ENCODE measurements at places on chromosomes 4 and X.
A peak's percentile ranks its signal among the peaks of the same experiment; 100 is the strongest.

DNA sequence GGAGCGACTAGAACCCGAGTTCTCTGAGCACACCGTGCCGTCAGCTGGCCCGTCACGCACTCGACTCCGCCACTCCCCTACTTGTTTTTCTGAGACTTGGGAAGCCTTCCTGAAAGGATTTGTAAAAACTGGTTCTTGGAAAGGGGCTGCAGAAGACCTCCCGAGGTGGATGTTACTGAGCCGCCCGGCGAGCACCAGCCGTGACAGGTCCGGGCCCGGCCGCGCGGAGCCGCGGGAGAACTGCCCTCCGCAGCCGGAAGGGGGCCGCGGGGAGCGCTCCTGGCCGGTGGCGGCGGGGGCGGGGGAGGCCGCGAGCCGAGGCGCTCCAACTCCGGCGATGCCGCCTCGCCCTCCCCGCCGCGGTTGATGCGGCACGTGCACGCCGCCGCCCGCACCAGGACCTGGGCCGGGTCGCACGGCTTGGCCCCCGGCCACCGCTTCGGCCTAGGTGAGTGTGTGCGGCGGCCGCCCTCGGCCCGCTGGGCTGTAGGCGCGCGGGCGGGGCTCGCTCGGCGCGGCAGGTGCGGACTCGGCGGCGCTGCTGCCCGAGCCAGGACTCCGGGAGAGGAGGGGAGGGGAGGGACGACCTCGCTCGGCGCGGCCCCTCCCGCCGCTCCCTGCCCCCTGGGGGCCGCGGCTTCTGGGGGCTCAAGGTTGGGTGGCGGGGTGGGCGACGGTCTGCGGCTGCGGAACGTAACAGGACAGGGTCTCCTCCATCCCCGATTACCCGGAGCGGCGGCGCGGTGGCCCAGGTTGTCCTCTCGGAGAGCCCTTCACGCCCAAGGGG is 1.7 kb downstream of the SPRY1 start:
- peak; percentile 86 for DNase-seq

DNA sequence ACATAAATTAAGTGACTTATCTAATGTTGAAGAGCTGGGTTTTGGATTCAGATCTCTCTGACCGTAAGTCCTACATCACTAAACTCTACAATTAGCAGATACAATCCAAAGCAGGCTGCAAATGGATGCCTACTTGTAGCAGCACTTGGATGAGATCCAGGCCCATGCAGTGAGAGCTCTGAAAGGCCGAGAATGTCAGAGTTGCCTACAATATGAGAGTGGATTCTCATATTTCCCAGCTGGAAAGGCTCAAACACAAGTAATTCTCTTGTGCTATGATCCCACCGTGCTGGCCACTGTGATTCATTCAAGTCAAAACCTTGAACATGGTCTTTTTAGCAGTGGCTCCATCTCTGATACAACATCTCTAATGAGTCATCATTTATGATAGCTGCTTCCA is 125.4 kb upstream of the CHRDL1 start:
- no peak for DNase-seq

DNA sequence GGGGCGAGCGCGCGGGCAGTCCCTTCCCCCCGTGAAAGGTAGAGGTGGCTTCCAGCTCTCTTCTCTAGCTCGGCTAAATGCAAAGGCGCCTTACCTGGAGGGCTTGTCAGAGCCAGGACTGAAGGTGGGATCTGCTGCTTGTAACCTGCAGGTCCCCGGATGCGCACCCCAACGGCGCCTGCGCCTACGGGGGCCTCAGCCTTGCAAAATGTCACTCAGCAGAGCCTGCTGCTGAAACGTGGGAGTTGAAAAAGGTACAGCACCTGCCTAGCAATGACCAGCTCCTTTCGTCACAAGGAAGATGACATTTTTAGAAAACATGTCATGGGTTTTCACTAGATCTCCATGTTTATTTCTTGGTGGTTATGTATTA is 583 bp downstream of the ABHD18 start:
- peak; percentile 64 for DNase-seq

DNA sequence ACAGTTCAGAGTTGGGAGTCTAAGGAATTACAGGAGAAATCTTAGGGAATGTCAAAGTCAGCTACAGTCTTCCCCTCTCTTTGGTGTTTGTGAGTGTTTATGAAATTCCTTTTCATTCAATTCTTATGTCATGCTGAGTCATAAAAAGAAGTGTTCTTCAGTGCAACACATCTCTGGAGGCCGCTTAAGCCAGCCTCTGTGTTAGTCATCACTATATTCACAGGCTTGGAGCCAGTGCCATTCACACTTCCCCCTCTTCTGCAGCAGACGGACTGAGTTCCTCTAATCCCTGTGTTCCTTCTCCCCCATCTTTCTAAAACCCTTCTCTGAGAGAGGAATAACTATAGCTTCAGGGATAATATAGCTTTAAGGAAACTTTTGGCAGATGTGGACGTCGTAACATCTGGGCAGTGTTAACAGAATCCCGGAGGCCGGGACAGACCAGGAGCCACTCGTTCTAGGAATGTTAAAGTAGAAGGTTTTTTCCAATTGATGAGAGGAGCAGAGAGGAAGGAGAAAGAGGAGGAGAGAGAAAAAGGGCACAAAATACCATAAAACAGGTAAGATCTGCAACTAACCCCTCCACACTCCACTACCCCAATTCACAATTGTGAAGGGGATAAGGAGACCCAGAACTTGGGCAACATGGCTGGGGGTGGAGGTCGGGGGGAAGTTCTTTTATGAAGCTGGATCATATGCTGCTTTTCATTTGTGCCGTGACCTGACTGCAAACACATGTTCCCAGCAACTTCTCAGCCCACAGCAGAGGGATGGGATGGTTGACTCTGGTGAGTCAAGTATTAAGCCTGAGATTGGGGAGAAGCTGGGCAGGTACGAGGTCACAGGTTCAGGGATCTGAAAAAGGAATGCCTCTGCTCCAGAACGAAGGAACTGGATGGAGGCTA is at the start of gene SRPX2:
Gene SRPX2, plus strand, starts transcription at position 244 of the 905 bp plus-strand sequence. CDS start 2,124 bp downstream, outside the sequence.
- peak; percentile 52 for DNase-seq

DNA sequence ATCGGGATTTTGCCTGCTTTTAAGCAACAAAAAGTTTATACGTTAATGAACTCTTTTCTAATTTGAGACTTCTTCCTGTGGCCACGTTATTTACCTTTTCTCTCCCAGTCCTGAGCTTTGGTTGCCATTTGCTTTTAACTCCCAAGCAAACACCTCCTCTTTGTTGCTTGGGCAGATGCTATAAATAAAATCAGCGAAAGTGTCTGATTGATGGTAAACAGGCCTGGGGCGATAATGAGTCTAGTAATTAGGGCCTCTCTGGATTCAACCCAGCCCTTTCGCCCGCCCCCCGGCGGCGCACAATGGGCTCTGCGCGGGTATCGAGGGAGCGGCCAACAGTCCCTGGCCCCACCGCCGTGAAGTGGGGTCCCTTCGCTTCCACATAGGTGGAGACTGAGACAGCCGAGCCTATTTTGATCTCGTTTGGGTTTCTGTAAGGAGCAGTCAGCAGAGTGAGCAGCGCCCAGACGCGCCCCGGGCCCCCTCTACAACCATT is 790 bp downstream of the CLGN start:
- DNase-seq, result peak; percentile 54

DNA sequence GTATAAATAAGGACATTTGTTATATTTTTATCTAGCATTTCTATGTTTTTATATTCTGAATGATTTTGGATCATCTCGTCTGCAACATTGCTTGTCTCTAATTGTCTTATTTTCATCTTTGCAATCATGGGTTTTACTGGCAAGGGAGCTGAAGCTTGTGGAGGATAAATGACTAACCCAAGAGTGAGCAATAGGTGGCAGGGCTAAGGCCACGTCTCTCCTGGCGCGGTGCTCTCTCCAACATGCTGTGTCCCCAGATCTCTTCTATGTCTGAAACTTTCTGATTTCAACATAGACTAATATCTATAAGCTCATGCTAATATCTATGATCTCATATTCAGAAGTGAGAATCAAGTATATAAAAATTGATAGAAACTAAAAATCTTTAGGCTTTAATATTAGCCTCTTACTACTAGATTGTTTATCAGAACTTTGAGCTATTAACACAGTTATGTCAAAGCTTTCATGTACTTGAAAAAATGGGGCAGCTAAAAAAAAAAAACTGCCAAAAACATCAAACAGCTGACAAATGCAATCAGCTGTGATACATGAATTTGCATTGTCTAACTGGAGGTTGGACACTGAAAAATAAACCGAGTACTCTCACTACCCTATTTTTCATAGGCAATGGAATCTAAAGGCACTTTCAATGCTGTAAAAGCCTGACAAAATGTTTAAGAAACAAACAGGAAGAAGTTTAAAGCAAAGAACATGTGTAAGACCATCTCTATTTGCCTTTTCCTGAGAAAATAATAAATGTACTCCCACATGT is 169.2 kb downstream of the TMA16 start:
- DNase-seq, result no peak

DNA sequence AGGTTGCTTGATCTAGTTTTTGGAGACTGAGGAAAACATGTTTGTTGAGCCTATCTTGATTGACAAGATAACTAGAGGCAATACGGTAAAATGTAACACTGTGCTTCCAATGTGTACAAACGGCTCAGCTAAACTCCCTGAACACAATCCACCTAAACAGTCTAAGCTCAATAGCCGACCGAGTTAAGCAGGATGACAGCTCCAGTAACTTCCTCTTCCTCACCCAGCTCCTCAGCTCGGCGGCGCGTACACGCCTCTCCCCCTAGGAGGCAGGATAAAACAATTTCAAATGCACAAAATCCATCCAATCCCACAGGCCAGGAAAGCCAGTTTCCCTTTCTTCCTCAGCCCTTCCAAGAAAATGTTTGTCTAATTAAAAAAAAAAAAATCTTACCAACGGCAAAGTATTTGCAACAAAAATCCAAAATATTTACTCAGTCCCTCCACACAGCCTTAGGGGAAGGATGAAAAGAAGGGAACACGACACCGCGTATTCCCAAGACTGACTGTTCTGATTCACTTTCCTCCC is 1.0 kb downstream of the CNOT6L start:
- peak; percentile 91 for DNase-seq

DNA sequence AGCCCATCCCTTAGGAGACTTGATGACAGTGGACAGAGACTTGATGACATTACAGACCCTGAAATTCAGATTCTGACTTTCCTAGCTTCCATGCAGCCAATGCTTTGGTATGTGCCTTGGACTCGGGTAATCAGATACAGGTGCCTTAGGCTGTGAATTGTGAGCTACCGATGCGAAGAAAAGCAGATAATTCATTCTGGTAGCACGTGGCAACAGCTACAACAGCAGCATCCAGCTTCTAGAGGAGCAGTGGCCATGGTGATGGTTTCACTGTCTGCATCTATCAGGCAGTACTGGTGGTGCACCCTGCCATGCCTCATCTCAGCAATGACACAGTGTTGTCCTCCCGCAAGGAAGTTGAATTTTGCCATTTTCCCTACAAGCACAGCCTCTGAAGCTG is 126.9 kb upstream of the TAPT1 start:
- DNase-seq, result no peak

GRCh38 chrX:154370300-154371016 is 4.0 kb downstream of the FLNA start:
- no peak for DNase-seq

DNA sequence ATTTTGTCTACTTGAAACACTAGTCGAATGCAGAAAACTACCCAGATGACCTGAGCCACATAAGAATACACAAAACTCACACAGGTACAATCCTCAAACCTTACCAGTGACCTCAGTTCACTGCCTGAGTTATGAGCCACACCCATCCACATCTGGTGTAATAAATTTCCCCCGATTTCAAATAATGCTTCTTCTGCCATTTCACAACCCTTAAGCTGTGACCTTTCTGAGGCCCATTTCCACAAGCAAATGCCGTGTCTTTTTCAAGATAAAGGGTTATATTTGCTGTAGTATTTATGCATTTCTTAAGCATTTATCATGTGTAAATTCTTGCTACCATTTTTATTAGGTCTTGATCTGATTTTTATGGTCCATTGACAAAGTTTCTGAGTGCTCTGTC is 1.8 kb upstream of the ARHGEF38 start:
- DNase-seq, result no peak

DNA sequence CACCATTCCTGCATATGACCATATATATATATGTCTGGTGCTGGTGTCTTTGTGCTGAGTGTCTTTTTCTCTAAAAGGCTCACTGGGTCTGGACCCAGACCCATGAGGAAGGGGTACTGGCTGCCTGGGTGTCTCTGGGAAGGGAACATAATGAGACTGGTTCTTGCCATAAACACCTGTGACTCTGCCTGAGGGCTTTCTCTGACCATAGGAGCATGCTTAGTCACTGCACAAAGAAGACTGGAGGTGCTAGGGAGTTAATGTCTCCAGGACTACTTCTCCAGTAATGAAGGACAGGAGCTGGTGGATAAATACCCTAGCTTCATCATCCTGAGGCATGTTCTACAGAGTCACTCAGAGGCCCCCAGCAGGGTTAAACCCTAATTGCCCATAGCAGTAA is 47.1 kb upstream of the CASK start:
- DNase-seq, result no peak

GRCh38 chr4:80204433-80205011 is 7.2 kb downstream of the PRDM8 start:
- DNase-seq, result no peak

- no peak for DNase-seq
These were observed 232.7 kb downstream of the MGST2 start for GRCh38 chr4:139898293-139898692.

DNA sequence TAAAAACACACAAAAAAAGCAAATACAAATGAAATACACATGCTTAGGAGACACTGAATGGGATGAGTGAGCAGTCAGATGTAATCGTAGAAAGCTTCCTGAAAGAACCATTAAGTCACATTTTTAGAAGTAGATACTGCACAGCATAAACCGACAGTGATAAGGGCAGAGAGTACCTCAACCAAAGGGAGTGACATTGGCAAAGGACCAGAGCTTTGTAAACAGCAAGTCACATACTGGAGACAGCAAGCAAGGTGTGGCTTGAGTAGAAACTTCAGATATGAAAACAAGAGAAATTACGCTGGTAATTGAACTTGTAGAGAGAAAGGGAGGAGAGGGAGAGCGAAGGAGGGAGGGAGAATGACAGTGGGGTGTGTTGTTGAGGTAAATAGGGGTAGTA is 92.0 kb downstream of the CHRDL1 start:
- no peak for DNase-seq

DNA sequence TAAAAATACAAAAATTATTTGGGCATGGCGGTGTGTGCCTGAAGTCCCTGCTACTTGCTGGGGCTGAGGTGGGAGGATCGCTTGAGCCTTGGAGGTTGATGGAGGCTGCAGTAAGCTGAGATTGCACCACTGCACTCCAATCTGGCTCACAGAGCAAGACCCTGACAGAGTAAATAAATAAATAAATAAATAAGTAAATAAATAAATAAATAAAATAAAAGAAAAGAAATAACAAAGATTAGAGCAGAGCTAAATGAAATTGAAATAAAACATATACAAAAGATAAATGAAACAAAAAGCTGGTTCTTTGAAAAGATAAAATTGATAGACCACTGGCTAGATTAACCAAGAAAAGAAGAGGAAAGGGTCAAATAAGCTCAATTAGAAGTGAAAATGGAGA is 43.1 kb downstream of the HPGD start:
- DNase-seq, result no peak

Data from NB4 (cell line).